Activated CD4-positive, CD25-positive, alpha-beta regulatory T cell treated with anti-CD3 and anti-CD28 coated beads, Interleukin-2, amount 50 U/mL, for 16 hours (primary cell): ENCODE measurements at places on chromosomes 3 and 15.

GRCh38 chr3:139647866-139648435 is 29.8 kb downstream of the NMNAT3 start:
- DNase-seq, result no peak

GRCh38 chr3:124467980-124468902 is 262.0 kb upstream of the UMPS start:
- DNase-seq, result no peak

GRCh38 chr15:70765504-70766281 is 2.3 kb upstream of the UACA start:
- no peak for DNase-seq

GRCh38 chr15:92322566-92323355 is 70.9 kb upstream of the ST8SIA2 start:
- DNase-seq, result no peak

DNA sequence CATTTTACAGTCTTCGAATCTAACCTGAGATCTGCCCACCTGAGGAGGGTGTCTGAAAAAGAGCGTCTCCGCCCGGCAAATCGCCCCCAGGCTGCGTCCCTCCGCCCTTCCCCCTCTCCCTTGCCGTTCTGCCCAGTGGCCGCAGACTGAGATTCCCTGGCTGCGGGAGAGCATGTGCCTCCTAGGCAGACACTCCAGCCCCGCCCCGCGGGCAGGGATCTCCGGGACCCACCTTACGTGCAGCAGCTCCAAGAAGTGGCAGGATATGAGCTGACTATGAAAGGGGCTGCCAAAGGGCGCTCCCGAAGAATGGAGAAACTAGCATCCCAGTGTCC is 2.7 kb upstream of the WNT5A start:
- DNase-seq, result no peak

DNA sequence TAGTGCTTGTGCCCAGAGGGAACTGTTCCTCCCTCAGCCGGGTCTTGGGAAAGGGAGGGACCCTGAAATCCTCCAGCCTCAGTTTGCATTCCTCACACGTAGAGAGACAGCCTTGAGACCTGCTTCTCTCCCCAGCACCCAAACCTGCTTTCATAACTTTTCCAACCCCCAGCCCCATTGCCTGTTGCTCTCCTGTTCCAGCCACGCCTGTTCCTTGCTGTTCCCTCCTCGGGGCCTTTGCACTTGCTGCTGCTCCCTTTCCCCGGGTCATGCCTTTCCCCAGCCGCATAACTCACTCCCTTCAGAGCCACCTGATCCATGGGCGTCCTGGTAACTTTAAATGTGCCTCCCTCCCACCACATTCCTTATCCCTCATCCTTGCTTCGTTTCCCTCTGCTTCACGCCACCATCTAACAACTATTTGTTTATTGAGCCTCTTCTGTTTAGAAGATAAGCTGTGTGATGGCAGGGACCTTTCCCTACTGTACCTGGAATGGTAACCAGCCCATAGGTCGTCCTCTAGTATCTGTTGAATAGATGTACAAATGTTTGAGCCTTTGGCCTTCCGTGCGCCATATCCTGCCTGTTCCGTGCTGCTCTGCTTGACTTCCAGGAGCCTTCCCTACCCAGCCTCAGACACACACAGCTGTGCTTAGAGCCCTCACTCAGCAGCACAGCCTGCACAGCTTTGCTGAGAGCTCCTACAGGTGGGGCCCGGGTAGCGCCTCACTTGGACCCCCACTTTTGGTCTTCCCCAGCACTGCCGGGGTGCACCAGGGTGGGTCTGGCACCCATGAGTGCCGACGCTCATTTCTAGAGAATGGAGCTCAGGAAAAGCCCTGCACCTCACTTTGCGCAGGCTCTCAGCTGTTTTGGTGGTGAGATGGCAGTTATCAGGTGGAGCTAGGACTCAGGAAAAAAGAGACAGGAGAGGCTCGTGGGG is 60.2 kb downstream of the SCN5A start:
- no peak for DNase-seq

GRCh38 chr3:101020351-101021015 is 27.3 kb upstream of the ABI3BP start:
- DNase-seq, result no peak

DNA sequence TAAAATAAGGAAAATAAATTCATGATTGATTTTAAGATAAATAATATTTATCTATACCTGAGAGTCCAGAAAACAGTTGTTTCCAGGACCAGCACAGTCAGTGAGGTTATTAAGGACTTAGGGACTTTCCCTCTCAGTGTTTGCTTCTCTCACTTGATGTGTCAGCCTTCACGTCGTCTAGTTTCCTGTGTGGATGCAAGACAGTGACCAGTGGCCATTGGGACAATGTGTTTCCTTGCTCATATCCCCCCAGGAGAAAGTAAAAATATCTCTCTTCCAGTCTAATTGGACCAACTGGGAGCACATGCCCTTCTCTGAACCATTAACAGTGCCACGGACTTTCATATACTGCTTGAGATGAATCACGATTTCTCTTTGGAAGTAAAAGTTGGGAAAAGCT is 157.8 kb upstream of the CTNNB1 start:
- DNase-seq, result no peak

- DNase-seq, result no peak
These were observed 286.7 kb downstream of the SHOX2 start for GRCh38 chr3:157819270-157820156.

DNA sequence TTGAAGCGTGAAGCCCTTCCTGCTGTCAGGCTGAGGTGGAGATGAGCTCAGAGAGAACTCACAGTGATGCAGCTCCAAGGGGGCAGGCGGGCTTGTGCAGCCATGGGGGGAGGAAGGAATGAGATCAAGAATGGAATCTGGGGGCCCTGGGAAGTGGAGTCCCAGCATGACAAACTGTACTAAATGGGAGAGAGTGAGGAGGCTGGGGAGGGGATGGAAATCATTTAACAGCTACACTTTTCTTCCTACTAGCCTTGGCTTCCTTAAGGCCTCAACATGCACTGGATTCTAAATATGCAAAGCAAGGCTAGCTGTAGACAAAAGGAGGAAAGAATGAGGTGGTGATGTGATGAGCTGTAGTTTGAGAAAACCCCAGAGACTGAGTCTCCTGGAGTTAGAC is 133.9 kb downstream of the EEFSEC start:
- no peak for DNase-seq

GRCh38 chr15:60021589-60022378 is 17.7 kb downstream of the FOXB1 start:
- no peak for DNase-seq

GRCh38 chr3:33791477-33792166 is 6.8 kb upstream of the PDCD6IP start:
- no peak for DNase-seq

- DNase-seq, result no peak
These were observed 838.5 kb downstream of the TUSC7 start for GRCh38 chr3:117547956-117548550.

DNA sequence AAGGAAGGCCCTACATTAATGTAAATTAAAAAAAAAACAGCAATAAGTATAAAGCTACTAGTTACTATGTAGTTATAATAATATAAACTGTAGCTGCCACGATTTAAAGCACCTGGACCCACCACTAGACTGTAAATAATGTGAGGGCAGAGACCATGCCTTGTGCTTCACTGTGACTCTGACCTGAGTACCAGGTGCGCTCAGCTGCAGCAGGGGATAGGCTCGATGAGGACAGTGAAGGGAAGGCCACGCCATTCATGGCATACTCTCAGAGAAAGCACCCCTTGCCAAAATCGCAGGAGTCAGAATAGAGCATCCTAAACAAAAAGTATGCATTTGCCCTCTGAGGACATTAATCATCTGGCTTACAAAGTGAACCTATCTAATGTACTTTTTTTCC is 5.1 kb downstream of the FSTL1 start:
- DNase-seq, result no peak

DNA sequence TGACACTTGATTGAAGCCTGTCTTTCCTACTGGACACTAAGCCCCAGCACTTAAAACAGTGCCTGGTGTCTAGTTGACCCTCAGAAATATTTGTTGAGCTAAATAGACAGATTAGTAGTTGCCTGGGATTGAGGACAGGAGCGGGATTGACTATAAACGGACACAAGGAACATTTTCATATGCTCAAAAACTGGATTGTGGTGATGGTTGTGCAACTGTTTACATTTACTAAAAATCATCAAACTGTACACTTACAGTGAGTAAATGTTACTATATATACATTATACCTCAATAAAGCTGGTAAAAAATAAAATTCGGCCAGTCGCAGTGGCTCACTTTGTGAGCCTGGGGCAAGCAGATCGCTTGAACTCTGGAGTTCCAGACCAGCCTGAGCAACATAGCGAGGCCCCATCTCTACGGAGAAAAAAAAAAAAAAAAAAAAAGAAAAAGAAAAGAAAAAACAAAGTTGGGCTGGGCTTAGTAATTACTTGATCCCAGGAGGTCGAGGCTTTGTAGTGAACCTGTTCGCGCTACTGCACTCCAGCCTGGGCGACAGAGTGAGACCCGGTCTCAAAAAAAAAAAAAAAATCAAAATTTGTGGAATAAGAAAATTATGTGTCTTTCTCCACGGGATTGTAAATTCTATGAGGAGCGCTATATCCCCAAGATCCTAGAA is 632 bp upstream of the IDH3A start:
- no peak for DNase-seq

DNA sequence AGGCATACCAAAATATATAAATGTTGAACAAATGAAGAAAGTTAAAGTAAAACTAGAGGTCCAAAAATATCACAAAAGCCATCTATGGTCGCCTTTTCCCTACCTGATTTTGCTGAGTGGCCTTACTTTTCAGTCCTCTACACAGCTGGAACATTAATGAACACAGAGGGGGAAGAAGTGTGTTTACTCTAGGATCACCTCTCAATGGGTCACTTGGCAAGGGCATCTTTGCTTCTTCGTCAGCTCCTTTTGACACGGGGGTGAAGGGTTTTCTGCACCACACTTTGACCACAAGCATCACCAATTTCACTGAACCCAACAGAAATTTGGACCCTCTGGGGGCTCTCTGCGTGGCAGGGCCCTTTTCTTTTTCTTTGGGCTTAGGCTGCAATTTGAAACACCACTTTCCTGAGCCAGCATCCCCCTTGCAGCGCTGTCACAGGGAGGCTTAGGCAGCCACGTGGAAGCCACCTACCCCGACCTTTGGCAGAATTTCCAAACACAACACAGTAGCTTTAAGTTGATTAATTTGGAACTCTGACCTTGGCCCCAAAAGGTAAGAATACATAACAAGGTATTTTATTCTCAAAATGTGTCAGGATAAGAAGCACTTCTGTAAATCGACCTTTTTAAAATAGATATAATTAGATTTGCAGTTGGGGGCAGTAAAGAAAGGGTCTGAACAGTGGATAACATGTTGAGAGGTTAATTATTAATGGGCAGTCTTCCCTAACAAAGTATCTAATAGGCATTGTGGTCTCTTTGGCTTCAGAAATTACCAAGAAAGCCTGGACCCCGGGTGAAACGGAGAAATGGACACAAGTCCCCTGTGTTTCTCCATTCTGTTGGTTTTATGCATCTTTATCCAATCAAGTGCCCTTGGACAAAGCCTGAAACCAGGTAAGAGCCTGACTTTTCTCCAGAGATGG is at the start of gene LIPC:
LIPC (plus strand) TSS at position 771 of the 929 bp plus-strand sequence; CDS start at position 813, 42 bp downstream.
- DNase-seq, result no peak

- no peak for DNase-seq
These were observed 25.7 kb upstream of the NEO1 start for GRCh38 chr15:73026511-73027054.

DNA sequence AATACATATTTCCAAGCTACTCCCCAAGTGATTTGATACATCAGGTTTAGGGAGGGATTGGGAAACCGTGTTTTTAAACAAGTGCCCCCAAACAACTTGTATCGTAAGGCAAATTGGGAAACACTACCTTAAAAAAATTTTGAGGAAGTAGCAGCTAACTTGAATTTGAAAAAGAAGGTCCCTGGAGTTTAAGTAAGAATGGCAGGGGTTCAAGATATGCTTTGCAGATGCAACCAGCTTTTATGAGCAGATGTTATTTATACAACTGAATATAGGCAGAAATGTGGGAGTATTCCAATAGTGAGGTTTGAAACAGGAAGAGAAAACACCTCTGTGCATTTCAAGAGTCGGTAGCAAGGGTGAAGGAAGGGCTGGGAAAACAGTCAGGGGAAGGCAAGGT is 139.6 kb downstream of the IL20RB start:
- DNase-seq, result no peak

- DNase-seq, result no peak
These were observed 180.7 kb downstream of the SLCO3A1 start for GRCh38 chr15:92034227-92034626.

DNA sequence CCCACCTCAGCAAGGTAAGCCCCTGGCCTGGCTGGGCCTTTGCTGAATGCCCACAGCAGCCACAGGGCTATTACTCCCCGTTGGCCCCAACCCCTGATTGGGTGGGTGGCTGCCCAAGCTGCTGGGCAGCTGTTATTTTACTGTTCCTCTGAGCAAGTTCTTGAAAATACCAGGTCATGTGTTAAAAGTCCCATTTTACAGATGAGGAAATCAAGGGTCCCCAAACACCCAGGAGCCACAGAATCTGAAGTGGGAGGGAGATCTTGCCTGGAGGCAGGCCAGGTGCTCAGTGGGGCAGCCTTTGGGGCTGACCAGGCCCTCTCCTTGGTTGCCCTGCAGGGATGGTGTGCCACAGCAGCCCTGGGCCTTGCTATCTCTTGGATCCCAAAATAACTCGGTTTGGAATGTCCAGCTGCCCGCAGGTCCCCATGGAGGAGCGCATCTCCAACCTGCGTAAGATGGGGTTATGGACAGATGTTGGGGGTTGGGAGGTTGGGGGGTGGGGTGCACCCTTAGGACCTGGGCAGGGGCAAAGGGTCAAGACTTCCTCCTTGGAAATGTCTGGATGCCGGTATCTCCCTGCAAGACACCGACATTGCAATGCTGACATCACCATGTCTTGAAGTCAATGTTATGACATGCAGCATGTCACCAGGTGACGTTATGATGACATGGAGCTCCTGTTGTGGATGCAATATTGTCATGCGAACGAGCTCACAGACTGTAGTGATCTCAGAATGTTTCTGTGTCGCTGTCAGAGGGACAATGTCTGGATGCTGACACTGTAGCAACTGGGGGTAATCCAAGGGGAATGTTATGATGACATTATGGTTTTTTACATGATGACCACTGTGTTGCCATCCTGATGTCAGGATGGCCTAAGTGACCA is 13.3 kb upstream of the CSPG4 start:
- no peak for DNase-seq

- no peak for DNase-seq
These were observed 121.3 kb downstream of the STAC start for GRCh38 chr3:36501616-36502015.

DNA sequence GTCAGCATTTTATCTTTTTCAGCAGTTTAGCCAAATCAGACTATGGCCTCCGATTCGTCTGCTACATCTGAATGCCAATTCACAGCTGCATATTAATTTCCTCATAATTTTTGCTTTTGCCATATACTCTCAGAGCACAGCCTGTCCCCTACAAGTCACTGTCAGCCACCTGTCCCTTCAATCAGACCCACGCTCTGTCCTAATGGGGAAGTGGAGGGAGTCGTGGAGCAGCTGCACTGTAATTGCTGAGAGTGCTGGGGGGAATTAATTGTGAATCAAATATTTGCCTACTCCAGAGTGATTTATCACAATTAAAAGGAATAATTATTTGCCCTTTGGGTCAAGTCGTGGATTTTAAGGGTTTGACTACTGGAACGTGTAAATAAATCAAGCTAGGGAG is 75.5 kb downstream of the EBLN2 start:
- DNase-seq, result no peak
